ENCODE measurements at places on chromosomes 1 and 21.
A peak's percentile ranks its signal among the peaks of the same experiment; 100 is the strongest.

DNA sequence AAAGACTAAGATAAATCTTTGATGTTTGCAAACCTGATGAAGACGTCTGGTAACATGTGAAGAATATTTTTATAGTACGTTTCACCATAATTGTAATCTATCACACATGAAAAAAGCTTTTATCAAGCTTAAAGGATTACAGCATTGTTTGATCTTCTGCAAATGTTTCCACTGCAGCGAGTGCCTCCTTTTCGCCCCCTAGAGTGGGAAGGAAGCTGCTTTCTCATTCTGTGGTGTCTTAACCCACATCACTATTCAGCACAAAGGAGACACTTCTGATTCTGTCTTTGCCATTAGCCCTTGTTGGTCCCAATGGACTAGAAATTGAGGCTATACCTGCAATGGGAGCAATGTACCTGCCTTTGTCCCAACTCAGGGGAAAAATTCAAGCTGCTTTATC, 46.0 kb upstream of the IL12RB2 start:
- no peak for DNase-seq

- DNase-seq = no peak
These were observed 345.9 kb downstream of the PDE4B start for GRCh38 chr1:66138613-66139012.

DNA sequence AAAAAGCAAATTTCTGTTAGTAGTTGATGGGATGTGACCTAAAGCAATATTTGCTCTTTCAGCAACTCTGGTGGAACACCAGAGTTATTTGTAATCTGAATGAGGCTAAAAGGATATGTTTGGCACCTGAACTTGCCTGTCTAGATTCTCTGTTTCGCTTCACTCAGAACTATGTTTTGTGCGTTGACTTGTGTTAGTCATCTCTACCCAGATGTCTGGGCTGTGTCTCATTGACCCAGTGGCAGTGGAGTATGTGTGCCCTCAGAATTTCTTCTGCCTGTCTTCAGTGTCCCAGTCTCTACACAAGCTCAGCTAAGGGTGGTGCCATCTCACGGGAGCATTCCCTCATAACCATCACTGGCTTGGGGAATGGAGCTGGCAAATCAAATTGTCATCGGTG, 13.9 kb downstream of the KCNK1 start:
- peak; percentile 23 for DNase-seq

GRCh38 chr1:112511897-112512296, 3.1 kb downstream of the WNT2B start:
- no peak for DNase-seq

Data from activated T-cell treated with anti-CD3 and anti-CD28 coated beads, Interleukin-2, amount 50 U/mL, for 48 hours (primary cell).